ENCODE measurements at places on chromosomes 4 and X. TPM values are rescaled to one million over a fixed set of nuclear protein-coding genes. Genes with fewer than 3 reads are reported as not detected.

Gene SYTL4
- 8.6 TPM for total RNA-seq

Gene PRSS48
- total RNA-seq = not detected

Gene NIPAL1
- 11.1 TPM for total RNA-seq

Gene THAP9
- total RNA-seq = 6.6 TPM

Gene HAUS3
- total RNA-seq = 6.9 TPM
